Stimulated activated CD8-positive, alpha-beta memory T cell treated with anti-CD3 and anti-CD28 coated beads, Interleukin-7, amount 100 ng/mL, for 1 hour (primary cell): ENCODE measurements at places on chromosomes 16 and 17.

DNA sequence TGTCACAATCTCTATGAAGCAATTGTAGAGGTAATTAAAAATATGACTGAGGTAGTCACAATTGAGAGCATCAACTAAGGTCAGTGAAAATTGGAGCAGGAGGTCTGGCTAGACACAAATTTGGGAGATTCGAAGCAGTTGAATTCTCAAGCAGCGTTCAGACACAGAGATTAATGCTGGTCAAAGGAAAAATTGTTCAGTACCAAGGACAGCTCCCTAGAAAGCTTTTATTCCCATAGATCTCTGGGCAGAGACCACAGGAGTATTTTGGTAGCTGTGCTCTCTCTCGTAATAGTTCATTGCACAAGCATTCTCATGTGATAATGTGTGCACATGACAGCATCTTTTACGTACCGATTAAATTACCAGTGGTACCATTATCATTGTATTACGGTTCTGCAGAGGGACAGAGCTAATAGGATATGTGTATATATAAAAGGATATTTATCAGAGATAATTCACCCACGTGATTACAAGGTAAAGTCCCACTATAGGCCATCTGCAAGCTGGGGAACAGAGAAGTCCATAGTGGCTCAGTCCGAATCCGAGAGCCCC, 387.5 kb upstream of the HSBP1 start:
- DNase-seq, result no peak

DNA sequence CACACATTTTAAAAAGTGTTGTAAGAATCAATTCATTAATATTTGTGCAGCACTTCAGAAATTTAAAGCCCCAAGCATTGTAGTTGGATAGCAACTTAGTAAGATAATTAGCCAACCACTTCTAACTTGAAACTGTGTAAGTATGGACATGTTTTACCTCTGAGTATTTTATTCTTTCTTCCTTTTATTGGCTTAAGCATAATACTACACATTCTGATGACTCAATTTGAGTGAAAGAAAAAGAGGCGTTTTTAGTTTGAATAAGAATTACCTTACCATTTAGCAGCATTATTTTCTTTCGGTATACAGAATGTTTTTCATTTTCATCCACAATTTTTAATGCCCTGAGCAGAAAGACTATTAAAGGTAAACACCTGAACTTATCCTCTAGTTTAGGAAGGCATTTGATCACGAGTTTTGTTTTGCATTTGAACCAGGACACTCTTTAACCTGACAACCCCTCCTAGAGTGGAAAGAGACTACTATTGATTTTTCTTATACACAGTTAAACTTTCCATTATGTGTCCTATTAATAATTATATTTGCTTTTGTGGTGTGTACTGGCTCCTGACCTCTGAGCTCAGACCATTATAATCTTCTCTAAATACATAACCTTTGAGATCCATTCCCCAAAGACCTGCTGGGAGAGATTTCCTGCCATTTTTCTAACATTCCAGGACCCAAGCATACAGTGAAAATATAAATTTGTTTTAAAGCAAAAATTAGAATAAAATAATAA, 9.2 kb downstream of the NACA2 start:
- DNase-seq, result no peak

- no peak for DNase-seq
Measured at GRCh38 chr17:44273607-44274006, 5.7 kb upstream of the SLC4A1 start.

GRCh38 chr17:2034806-2035540, 5.0 kb downstream of the DPH1 start:
- DNase-seq, result no peak

DNA sequence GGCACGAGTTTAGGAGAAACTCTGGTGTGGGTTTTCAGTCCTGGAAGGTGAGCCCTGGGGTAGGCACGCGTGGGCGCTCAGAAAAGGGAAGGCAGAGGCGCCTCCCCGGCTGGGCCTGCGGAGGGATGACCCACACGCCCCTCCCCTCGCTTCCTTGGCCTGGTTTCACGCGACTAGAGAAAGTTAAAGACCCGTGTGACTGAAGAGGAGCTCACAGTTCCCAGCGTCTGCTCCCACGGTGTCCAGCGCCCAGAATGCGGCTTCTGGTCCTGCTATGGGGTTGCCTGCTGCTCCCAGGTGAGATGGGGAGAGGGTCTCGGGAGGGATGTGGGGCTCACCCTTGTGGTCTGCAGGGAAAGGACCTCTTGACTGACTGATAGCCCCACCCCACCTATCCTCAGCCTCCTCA, at the start of gene CD300LG:
Gene CD300LG, plus strand, starts transcription at position 214 of the 409 bp plus-strand sequence. Its CDS starts 41 bp downstream, at position 255.
- DNase-seq, result no peak

DNA sequence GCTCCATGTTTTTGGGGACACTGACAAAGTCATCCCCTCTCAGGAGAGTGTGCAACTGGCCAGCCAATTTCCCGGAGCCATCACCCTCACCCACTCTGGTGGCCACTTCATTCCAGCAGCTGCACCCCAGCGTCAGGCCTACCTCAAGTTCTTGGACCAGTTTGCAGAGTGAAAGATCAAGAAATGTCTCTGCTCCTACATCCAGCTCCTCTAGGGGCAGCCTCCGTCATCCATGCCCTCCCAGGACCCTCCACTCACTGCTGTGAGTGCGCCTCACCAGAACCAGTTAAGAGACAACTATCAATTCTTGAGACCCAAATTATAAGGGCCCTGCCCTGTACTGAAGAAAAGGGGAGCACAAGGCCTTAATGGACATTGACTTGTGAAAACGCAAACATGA, 1.1 kb downstream of the OVCA2 start:
- no peak for DNase-seq

DNA sequence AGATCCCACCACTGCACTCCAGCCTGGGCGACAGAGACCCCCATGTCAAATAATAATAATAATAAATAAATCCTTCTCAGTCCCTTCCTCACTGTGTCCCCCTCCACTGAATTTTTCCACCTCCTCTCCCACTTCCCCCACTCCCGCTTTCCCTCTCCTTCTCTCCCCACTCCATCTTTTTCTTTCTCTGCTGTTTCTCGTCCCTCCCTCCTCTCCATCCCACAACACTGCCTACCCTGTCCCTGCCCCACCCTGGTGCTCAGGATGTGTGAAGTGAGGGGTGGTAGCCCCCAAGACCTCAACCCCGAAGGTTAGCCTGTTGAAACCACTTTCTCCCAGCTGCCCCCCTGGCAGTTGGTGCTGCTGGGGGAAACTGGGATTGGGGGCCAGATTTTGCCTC, 34.4 kb upstream of the STH start:
- DNase-seq, result no peak

DNA sequence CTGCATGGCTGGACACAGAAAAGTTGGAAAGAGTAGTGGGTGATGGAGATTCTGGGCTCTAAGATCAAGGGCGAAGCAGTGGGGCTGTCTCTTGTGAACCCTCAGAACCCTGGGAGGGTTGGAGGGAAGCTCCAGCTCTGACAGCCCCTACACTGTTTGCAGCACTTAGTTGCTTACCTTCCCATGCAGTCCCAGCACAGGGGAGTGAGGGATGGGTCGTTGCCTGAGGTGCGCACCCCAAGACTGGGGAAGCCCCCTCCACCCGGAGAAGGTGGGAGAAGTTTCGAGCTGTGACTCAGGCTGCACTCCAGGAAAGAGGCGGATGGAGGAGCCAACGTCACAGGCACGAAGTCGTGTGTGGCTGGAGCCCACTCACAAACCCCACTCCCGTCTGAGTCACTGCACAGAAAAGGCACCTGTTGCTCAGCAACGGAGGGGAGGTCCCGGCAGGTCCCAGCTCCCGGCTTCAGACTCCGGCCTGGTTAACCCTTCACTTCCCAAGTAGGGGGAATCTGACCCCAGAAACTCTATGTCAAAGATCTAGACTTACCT, 60.1 kb downstream of the AIPL1 start:
- no peak for DNase-seq

DNA sequence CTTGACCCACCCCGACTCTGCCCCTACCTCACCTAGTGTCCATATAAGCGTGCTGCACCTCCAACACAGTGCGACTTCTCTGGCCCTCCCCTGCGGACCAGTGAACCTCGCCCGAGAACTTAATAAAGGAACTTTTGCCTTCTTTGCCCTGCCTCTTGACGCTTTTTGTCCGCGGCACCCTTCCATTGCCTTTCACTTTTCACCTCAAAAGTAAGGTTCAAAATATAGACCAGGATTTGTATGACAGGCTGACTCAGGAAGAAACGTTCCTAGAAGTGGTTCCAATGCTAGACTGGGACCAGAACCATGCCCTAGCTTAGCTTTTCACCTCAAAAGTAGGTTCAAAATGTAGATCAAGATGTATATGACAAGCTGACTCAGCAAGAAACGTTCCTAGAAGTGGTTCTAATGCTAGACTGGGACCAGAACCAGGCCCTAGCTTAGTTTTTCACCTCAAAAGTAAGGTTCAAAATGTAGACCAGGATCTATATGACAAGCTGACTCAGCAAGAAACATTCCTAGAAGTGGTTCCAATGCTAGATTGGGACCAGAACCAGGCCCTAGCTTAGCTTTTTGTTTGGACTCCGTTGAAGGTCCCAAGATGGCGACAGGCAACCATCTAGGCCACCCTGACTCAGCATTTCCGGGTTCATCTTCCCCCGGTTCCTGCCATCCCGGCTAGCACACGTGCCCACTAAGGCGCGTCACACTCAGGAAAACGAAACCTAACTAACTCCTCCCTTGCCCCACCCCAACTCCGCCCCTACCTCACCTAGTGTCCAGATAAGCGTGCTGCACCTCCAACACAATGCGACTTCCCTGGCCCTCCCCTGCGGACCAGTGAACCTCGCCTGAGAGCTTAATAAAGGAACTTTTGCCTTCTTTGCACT, 51.0 kb upstream of the TMEM97 start:
- DNase-seq, result no peak

DNA sequence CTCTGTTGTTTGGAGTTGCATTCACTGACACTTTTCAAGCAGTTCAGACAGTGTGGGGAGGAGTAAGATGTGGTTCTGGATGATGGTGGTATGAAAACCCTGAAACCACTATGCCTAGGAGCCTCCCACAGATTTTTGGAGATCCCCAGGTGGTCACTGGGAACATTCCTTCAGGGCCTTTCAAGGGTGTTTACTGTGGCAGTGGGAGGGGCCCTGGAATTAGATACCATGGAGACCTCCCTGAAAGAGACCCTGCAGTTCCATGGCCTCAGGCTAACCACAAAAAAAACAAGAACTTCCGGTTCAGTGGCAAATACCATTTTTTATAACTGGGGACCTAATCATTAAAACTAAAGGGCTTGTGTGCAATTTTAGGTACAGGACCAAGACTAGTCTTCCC, 79.9 kb downstream of the TMEM100 start:
- DNase-seq, result no peak

- DNase-seq, result no peak
Measured at GRCh38 chr16:50476486-50477255, 71.5 kb upstream of the NKD1 start.

GRCh38 chr16:77171745-77172635, 19.0 kb upstream of the MON1B start:
- DNase-seq, result no peak

- DNase-seq, result no peak
Measured at GRCh38 chr17:59327121-59327980, 4.1 kb upstream of the YPEL2 start.
